Uterus (tissue), 4 donors: ENCODE measurements at places on chromosomes 3 and 15. TPM values are rescaled to one million over a fixed set of nuclear protein-coding genes. Genes with fewer than 3 reads are reported as not detected.

GALNT15 gene
- 35.1 TPM for total RNA-seq

DNA sequence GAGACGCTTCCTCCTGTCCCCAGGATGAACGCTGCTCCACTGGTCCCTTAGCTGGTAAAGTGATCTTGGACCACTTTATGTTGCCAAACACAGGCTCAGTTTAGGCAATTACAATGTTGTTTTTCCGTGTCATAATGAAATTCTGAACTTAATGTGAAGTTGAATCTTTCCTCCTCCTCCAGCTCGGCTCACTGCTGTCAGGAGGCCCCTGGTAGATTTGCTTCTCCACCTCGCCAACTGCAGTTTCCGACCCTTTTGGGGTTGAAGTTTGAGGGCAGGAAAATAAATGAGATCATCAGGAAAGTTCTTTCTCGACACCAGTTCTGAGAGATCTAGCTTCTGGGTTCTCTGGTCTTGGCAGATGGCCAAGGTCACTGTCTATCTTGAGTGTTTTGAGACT, 27.8 kb downstream of the CFAP161 start:
- DNase-seq, result no peak

DNA sequence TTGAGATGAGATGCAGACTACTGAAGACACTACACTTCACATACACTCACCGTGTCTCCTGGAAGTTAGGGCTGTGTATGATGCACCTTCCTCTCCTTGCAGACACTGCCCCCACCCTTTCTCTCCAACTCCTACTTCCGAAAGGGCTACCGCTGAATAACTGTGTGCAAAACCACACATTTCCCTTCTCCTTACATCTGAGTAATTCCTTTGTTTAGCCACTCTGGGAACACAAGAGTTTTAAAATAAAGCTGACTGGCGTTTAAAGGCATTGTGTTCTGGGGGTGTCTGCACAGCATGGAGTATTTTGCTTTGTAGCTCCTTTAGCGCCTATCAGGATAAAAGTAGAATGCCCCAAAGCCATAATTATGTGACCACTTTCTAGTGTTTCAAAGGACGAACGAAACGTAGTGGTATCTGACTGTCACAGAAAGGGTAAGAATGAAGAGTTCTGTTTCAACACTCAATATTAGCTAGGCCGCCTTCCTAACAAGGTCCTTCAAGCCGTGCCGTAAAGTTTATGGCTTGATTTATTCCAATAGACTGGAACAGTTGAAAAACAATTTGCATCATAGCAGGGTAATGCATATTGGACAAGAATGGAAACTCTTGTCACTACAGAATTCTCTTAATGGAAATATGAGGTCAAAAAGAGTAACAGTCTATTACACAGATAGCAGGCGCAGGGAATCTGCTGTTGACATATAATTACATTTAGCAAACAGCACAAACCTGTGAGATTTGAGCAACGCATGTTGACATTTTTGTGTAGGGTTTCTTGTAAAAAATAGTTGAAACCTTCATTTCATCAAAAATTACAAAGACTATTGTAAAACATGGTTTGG, 619.9 kb downstream of the FOXP1 start:
- DNase-seq, result no peak

RTP3 gene
- total RNA-seq, result not detected

DNA sequence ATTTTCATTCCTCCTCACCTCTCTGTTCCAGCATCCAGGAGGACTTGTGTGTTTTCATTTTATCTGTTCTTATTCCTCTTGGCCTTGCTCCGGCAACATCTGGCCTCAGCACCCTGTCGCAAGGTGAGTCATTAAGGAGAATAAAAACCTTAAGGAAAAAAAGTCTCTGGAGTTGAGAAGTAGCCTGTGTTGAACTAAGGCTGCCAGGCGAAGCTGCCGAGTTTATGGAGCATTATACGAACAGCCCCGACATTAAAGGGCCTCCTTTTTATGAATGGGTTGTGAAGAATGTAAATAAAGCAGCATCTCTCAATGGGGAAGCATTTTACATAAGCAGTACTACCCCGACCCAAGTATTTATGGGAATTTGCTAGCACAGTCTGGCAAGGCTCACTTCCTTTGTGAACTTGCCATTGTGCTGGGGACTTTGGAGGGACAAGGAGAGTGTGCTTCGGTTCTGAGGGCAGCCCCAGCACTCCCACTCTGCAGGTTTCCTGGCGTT, 4.7 kb downstream of the BAHD1 start:
- DNase-seq, result no peak

GRCh38 chr3:100782906-100783305, 73.6 kb downstream of the TFG start:
- DNase-seq, result no peak

GOLGA8J gene
- 0.37 TPM for total RNA-seq

DNA sequence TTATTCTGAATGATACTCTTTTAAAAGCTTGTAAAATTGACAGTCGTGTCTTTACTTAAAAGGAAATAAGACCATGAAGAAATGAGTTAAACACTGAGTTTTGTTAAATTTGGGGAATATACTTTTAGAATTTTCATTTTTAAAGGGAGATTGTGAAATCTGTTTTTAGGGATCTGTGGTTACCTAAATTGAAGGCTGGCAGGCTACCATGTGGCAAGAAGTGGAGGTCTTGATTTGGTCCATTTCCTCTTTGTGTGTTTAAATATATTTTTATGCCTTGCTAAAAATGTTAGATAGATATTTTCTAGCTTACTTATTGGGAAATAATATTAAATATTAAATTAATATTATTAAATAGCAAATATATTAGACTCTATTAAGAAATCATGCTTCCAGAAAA, 36.6 kb upstream of the SLC22A13 start:
- no peak for DNase-seq

DNA sequence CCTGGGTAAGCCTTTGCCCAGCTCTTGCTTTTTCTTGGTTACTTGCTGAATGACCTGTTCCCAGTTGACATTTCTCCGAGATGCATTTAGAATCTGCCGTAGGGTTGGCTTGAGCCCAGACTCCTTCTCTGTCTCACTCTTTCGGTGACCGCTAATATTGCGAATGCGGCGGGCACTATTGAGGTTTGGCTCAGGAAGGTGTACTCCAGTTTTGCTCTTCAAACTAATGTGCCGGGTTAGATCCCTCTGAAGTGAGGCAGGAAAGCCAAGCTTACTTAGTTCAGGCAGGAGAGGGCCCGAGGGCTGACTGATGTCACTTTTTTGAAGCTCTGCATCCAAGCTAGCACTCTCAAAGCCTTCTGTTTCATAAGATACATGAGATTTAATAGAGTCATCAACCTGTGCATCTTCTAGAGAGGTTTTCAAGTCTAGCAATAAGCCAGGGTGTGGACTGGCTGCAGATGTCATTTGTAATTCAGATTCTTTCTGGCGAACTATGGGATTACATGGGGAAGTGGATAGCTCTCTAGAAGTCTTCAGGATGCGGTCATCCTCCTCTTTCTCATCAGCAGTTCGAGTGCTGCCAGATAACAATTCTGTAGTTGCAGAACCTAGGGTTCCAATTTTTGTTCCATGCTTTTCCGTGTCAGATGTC, 41.0 kb downstream of the ZNF106 start:
- no peak for DNase-seq

GRCh38 chr3:38348903-38349302, 2.3 kb downstream of the XYLB start:
- no peak for DNase-seq

DNA sequence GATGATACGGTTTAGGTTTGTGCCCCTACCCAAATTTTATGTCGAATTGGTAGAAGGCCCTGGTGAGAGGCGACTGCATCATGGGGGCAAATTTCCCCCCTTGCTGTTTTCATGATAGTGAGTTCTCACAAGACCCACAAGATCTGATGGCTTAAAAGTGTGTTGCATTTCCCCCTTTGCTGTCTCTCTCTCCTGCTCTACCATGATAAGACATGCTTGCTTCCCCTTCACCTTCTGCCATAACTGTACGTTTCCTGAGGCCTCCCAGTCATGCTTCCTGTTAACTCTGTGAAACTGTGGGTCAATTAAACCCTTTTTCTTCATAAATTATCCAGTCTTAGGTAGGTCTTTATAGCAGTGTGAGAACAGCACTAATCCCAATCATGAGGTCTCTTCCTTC, 381.2 kb downstream of the RSL24D1 start:
- no peak for DNase-seq

P2RY14 gene
- 2.6 TPM for total RNA-seq

DNA sequence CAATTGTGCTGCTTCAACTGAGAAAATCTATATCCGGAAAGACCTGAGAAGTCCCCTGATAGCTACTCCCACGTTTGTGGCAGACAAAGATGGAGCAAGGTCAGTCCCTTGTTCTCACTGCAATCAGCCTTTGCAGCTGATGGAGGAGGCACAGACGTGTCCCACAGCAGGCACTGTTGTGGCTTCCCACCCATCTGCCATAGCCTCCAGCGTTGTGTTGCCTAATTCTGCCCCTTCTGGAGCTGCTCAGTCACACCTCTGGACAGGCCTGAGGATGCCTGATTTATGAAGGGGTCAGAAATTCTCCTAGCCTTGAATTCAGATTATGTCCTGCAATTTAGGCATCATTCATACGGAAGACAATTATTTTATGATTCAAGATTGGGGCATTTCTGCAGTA, 41.9 kb downstream of the MRPS25 start:
- DNase-seq, result no peak

TEX55 gene
- not detected for total RNA-seq

COL6A5 gene
- total RNA-seq, result 1.7 TPM

DNA sequence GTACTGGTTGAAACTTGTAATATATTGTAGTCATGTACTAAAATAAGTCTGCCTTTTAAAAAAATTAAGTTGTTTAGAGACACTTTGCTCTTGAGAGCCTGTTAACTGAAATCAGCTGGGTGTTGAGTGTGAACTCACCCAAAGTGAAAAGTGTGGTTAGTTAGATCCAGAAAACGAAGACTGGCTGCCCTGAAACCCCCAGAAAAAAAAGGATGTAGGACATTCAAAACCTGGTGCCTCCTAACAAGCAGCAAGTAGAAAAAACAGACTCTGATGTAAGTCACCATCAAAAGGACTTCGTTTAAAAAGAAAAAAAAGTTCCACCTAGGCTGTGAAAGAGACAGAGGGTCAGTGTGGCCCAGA, 40.8 kb downstream of the UMPS start:
- no peak for DNase-seq

PSMD2 gene
- 123 TPM for total RNA-seq

GRCh38 chr3:173301647-173302046, 95.9 kb upstream of the NLGN1 start:
- DNase-seq, result no peak

- DNase-seq, result peak; percentile 32
Measured at GRCh38 chr3:184466413-184466960, 86.6 kb downstream of the CHRD start.

ANKRD63 gene
- total RNA-seq, result not detected

REC114 gene
- total RNA-seq, result not detected

SHF gene
- 37.5 TPM for total RNA-seq

ZNF197 gene
- 25.7 TPM for total RNA-seq

- DNase-seq, result no peak
Measured at GRCh38 chr3:138460536-138461205, 26.3 kb downstream of the ESYT3 start.

FBXL22 gene
- total RNA-seq, result 20.2 TPM

- DNase-seq, result no peak
Measured at GRCh38 chr3:69472093-69472492, 86.2 kb upstream of the FRMD4B start.

C3orf70 gene
- total RNA-seq, result 24.4 TPM

KLHDC8B gene
- 67.6 TPM for total RNA-seq

LRRC15 gene
- total RNA-seq, result 0.59 TPM

OSTN gene
- total RNA-seq, result not detected

DNA sequence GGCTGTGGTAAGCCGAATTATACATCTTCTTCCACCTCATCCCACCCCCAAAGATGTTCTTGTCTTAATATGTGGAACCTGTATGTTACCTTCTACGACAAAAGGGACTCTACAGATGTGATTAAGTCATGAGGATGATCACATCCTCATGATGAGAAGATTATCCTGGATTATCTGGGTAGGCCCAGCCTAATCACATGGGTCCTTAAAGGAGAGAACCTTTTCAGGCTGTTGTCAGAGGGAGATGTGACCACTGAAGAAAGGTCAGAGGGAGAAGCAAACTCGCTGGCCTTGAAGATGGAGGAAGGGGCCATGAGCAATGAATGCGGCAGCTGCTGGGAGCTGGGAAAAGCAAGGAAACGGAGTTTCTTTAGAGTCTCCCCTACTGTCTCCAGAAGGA, 12.9 kb upstream of the SCG3 start:
- DNase-seq, result no peak

DNA sequence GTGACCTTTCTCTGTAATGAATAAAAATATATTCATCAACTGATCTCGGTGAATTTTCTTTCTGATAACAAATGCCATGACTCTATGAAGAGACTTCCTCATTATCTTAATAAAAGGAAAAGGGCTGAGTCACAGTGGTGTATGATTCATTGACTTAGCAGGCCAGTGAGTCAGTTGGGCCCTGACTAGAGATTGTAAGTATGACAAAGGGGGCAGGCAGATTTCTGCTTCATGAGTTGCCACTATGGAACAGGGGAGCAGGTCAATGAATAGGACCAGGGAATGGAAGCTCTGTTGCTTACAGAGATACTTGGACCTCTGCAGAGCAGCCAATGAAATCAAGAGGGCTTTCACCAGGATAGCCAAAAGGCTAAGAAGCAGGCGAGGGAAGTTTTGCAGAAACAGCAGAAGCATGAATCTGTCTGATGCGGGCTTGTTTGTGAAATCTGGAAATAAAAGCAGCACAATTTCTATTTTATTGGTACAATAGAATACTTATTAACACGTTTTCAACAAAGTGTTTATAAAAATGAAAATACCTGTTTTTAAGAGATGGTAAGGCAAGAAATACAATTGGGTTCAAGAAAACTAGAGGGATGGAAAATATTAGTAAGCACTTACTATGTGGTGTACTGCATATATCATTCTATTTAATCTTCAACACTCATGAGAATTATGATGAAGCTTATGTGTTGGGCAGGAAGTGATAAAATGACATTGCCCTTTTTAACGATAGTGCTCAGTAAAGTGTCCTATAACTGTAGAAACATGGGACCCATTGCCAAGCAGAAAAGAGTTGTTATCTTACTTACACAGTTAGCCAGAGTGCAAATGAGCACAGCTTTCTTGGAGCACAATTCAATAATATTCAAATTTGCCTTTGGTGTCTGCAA, 169.8 kb upstream of the MYRIP start:
- no peak for DNase-seq

- DNase-seq, result no peak
Measured at GRCh38 chr3:44654039-44654438, 5.5 kb downstream of the ZNF35 start.

CD80 gene
- 1.1 TPM for total RNA-seq
